ENCODE measurements at places on chromosomes 3 and 15.

- DNase-seq = no peak
Observed at GRCh38 chr3:172559020-172559419, 35.8 kb upstream of the TNFSF10 start.

- no peak for DNase-seq
Observed at GRCh38 chr3:173725507-173725906, 328.0 kb downstream of the NLGN1 start.

DNA sequence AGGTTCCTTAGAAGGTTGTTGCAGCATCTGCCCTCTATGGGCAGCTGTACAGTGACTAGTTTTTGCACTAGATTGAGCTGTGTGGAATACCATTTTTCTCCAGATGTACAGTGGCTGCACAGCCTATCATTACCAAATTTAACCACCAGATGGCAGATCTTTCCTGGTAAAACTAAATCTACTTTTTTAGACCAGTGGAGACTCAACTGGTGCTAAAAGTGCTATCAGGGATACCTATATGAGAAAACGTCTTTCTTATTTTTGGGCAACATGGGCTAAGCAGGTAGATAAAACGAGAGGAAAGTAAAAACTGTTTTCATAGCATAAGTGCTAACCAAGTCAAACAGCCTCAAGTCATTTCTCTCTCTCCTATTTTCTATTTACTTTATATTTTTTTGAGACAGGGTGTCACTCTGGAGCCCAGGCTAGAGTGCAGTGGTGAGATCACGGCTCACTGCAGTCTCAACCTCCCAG, 21.2 kb downstream of the IGSF10 start:
- DNase-seq = peak; percentile 41

DNA sequence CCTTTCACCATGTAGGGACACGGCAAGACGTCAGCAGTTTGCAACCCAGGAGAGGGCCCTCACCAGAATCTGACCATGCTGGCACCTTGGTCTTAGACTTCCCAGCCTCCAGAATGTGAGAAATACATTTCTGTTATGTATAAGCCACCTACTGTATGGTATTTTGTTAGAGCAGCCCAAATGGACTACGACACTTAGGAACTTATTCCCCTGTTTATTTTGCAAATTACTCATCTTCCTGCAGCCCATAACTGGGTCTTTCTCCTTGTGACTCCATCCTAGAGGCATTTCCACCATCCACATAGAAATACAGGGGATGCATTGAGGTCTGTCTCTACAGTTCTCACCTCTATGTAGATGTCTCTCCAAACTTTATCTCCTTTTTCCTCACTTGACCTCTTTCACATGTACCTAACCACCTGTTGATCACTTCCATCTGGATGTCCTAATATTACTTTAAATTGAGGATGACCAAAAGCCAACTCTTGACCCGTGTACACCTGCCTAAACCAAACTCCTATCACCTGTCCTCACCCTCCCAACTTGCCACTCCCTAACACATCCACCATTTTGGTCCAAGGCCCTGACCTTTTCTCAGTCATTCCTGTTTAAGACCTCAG, 406.0 kb upstream of the WNT5A start:
- DNase-seq = no peak

DNA sequence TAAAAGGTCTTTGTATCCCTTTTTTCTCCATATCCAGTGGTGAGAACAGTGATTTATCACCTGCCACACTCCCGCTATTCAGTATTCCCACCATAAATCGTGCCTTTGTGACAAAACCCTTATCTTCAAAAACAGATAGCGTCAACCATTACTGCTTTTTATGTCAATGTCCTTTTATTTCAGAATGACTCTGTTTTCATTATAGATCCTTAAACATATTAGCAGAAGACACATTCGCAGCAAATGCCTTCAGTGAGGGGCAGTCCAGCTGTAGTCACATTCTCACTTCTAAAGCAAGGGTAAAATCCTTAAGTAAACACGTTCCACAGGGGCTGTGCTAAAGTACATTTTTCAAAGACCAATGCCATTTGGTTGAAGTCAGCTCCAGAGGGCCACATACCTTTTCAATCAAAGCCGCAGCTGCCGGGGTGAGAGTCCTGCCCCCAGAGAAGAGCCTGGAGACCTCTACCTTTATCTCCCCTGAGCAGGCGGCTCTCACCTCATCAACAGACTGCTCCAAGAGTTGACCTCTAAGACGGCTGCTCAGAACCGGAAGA, 53.4 kb downstream of the PDZRN3 start:
- no peak for DNase-seq

DNA sequence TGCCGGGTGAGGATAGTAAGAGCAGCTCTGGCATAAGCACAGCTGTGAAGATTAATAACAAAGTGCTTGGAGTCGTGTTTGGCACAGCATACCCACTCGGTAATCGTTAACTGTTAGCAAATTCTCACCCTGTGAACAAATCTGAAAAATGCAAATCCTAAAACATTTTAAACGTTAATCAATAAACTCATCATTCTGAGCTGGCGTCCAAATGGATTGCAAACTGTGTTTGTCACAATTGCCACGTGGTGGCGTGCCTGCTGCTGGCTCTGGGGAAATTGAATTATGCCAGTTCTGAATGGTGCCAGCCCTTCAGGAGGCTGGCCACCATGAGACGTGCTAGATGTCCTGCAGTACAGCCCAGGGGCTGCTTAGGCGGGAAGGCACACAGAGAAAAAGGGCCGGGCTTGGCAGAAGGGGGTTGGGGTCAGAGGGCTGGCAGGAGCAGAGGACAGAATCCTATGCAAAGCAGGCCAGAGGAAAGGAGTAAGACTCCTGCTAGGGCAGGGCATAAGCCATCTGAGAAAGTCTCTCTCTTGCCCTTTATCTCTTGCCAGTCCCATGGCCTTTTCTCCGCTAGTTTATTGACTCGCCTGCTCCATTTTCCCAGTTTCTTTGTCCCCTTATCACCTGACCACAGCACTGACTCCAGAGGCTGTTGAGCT, 22.1 kb upstream of the POLG start:
- DNase-seq = no peak

- no peak for DNase-seq
Observed at GRCh38 chr3:193824365-193824764, 231.4 kb downstream of the OPA1 start.
